ENCODE measurements at places on chromosomes 6 and 20.
A peak's percentile ranks its signal among the peaks of the same experiment; 100 is the strongest.

DNA sequence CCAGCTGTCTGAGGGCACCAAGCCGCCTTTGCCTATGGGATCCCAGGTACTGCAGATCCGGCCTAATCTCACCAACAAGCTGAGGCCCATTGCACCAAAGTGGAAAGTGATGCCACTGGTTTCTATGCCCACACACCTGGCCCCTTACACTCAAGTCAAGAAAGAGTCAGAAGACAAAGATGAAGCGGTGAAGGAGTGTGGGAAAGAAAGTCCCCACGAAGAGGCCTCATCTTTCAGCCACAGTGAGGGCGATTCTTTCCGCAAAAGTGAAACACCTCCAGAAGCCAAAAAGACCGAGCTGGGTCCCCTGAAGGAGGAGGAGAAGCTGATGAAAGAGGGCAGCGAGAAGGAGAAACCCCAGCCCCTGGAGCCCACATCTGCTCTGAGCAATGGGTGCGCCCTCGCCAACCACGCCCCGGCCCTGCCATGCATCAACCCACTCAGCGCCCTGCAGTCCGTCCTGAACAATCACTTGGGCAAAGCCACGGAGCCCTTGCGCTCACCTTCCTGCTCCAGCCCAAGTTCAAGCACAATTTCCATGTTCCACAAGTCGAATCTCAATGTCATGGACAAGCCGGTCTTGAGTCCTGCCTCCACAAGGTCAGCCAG, 283.0 kb downstream of the TSHZ2 start:
- no peak for DNase-seq

- DNase-seq, result no peak
Measured at GRCh38 chr6:64121011-64121565, 485.5 kb downstream of the PHF3 start.

- DNase-seq, result no peak
Measured at GRCh38 chr6:141753180-141753579, 379.5 kb upstream of the GJE1 start.

- DNase-seq, result peak; percentile 99
Measured at GRCh38 chr20:19915111-19915798, 101.9 kb upstream of the NAA20 start.

- DNase-seq, result no peak
Measured at GRCh38 chr6:5287966-5288297, 26.6 kb downstream of the FARS2 start.

- DNase-seq, result no peak
Measured at GRCh38 chr6:38039502-38039901, 220.0 kb downstream of the ZFAND3 start.

GRCh38 chr20:53579581-53580375, 13.9 kb downstream of the ZNF217 start:
- peak; percentile 87 for DNase-seq

DNA sequence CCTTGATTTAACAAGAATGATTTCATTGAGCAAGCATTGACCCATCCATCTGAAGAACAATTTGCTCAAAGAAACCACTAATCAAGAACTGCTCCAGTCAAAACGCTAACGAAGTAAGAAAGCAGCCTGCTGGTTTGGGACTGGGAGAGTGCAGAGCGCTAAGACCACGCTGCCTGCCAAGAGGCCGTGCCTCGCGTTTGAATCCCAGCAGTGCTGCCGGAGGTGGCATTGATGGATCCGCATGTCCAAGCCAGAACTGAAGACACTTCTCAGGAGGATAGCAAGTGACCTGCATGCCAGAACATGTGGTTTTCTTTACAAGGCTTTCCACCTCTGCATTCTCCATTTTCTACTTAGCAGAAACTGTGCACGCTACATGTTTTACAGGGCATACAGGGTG, 105.2 kb upstream of the FOXC1 start:
- DNase-seq, result no peak

- DNase-seq, result no peak
Measured at GRCh38 chr6:138155443-138155842, 6.3 kb upstream of the ARFGEF3 start.

DNA sequence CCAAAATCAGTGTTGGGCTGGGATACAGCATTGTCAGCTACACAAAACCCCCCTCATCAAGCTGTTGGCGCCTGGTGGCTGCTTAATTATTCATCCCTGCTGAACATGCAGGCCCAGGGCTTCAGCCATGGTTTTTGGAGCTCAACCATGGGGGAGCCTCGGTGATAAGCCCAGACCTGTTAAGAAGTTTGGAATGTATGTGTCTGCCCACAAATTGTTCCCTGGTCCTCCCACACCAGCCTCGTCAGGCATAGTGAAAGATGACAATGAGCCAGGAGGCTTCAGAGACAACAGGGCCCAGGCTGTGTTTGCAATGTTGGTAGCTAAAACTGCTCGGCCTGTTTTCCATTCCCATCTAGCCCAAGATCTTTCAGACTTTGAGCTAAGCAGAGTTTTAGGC, 34.8 kb upstream of the SIRPA start:
- no peak for DNase-seq

GRCh38 chr6:140858381-140858971, 1274.2 kb upstream of the GJE1 start:
- no peak for DNase-seq

GRCh38 chr6:105501246-105501645, 98.4 kb upstream of the PREP start:
- DNase-seq, result no peak

DNA sequence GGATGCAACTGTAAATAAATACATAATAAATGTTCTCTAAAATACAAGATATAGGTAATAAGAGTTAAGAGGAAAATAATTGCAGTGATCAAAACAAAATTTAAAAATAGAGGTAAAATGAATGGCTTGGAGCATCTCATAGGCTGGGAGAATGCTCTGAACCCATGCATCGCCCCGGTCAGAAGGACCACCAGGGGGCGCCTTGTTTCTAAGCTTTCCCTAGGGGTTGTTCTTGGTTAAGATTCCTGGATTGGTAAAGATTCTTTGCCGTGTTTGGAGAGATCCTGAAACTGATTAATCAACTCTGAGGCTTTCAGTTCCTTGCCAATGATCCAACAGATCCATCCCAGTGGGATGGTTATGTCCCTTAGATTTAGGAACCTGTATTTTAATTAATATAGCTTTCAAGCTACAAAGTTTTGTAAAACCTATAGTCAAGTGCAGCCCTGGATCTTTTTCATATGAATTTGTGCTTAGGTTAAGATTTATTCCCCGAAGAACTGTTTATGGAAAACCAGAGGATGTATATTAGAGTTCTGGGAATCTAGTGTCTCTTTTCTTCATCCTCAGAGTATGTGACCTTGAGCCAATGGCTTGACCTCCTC, 45.3 kb upstream of the PRELID3B start:
- peak; percentile 51 for DNase-seq

- DNase-seq, result no peak
Measured at GRCh38 chr20:62952968-62953838, 694 bp downstream of the SLC17A9 start.

- peak; percentile 97 for DNase-seq
Measured at GRCh38 chr20:35120012-35120701, 27.0 kb downstream of the EDEM2 start.

DNA sequence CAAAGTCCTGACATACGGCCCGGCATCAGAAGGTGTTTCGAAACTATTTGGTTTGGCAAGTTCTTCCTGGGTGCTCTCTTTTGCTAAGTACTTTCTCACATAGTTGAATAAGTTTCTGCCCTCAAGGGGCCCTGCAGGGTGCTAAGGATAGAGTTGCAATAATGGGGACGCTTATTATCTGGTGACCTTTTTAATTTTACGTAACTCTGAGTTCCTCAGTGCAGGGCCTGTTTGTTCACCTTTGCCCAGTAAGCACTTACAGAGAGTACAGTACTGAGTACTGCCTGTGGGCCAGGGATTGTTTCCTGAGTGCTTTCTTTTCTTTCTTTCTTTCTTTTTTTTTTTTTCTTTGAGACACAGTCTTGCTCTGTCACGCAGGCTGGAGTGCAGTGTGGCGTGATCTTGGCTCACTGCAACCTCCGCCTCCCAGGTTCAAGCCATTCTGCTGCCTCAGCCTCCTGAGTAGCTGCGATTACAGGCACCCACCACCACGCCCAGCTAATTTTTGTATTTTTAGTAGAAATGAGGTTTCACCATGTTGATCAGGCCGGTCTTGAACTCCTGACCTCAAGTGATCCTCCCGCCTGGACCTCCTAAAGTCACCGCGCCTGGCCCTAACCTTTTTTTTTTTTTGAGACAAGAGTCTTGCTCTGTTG, 4.5 kb upstream of the PXMP4 start:
- peak; percentile 88 for DNase-seq

DNA sequence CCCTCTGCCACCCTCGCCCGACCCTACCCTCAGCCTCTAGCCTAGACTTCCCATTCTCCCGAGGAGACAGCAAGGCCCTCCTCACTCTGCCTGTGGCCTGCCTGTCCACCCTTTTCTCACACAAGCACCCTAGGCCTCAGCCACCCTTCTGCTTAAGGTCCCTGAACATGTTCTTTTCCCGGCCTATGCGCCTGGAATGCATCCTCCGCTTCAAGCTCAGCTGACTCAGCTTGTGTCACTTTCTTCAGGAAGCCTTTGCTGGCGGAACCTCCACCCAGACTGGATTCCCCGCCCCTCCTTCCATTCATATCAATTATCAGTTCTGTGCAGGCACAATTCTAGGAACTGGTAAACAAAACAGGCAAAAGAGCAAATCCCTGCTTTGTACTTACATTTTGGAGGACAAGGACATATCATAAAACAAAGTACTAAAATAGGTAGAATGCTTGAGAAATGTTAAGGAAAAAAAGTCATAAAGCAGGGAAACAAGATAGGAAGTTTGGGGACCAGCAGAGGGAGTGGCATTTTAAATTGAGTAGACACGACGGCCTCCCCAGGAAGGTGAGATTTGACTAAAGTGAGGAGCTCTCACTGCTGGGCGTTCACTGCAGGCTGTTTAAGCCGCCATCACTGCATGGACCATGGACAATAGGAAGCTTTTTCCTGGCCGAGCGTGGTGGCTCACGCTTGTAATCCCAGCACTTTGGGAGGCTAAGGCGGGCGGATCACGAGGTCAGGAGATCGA, 17.9 kb upstream of the SNHG17 start:
- DNase-seq, result no peak

DNA sequence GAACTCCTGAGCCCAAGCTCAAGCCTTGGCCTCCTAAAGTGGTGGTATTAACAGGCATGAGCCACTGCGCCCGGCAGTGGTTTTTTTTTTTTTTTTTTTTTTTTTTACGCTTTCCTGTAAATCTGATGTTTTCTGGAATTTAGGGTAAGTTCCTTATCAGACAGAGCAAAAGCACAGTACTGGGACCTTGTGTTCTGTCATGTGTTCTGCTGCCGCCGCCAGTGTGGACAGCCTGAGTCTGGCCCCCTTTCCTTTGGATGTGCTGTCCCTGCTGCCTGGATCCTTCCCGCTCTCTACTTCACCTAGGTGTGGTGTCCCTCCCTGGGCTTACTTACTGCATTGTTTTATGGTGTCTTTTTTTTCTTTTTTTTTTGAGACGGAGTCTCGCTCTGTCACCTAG, 11.7 kb downstream of the DNMT3B start:
- no peak for DNase-seq

GRCh38 chr6:170448317-170448716, 104.8 kb downstream of the PSMB1 start:
- no peak for DNase-seq

DNA sequence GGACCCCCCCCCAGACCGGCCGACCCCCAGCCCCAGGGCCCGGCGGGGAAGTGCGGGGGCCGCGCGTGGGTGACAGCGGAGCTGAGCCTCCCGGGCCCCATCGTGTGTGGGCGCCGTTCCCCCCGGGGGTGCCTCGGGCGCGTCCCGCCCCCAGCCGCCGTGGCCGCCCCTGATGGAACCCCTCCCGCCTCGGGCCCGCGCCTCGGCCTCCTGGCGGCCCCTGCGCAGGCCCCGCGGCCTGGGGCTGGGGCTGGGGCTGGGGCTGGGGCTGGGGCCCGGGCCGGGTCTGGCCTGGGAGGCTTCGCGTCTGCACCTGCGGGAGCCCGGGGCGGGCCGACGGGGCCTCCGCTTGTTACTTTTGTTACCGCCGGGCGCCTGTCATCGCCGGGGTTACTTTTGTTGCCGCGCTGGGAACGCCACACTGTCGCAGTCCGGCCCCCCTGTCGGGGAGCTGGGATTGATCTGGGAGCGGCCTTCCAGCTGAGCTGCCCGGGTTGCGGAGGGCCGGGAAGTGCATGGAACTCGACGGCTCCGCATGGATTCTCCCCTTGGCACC, 598 bp downstream of the OGFR start:
- no peak for DNase-seq

- DNase-seq, result no peak
Measured at GRCh38 chr6:68636666-68637065, 1.6 kb downstream of the ADGRB3 start.

- no peak for DNase-seq
Measured at GRCh38 chr6:149109397-149110070, 208.0 kb upstream of the TAB2 start.

DNA sequence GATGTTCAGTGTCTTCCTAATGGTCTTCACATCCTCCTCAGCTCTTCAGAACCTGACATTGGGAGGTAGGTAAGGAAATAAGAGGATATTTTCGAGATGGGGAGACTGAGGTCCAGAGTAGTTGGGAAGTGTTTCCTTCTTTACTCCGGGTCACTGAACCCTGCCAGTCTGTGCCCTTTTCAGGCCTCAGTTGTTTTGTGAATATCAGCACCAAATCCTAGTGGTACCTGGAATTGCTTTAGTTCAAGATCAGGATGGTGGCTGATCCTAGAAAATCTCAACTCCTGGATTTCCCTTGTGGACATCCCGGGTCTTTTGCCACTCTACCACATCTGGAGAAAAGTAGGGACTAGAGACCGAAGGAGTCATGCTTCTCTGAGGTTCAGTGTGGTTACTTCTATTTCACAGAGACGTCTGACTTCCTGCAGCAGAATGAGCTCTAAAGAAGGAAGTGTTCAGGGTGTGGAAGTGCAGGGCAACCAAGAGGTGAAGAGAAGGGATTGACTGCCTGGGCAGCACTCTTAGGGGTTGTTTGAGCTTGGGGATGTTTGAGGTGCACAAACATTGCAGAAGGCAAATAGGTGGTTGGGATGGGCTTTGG, 995 bp downstream of the STK4 start:
- peak; percentile 78 for DNase-seq

DNA sequence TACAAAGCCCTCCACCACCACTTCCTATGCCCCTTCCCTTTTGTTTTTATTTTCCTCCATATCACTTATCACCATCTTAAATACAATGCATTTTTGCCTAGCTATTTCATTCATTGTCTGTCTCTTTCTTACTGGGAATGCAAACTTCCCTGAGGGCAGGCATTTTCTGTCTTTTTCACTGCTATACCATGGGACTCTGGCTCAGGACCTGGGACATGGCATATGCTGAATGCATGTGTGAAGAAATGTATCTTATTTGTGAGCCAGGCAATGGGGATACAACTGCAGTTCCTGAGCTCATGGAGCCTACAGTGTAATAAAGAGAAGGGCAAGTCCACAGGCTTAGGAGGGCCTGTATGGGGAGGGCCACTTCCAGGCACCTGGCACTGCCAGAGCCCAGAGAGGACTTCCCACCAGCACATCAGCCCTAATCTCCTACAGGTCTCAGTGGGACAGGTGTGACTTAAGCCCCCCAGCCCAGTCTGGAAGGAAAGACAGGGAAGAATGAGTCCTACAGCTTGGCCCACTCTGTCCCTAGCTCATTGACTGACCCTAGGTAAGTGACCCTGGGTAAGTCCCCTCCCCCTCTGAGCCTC, 43.2 kb downstream of the TFEB start:
- DNase-seq, result no peak

GRCh38 chr6:156408655-156409054, 368.5 kb upstream of the ARID1B start:
- DNase-seq, result no peak

Measured in MV-4-11 (cell line).